ENCODE measurements at places on chromosomes 1 and 21.
A peak's percentile ranks its signal among the peaks of the same experiment; 100 is the strongest.

DNA sequence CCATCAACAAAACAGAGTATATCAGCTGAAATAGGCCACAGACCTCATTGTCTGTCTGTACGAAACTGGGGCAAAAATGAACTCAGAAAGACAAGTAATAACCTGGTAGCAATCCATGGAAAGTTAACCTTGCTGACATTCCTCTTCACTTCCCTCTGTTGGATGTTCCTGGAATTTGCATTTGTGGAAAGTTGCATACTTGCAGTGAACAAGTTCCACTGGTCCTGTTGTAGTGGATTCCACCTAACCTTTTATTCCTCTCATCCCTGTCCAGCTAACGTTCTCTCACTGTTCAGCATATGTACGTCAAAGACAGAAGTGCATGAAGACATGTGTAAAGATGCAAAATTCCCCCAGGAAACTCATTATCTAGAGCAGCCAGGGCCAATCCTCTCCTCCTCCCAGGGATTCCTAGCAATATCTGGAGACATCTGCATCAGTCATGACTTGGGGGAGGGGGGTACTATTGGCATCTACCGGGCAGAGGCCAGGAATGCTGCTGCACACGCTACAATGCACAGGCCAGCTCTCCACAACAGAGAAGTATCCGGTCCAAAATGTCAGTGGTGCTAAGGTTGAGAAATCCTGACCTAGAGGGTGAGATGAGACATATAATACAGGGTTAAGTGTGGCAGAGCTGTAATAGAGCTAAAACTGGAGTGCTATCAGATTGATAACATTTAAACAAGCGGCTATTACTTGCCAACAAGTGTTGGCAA is 8.2 kb downstream of the LPAR3 start:
- no peak for DNase-seq

- DNase-seq, result no peak
Measured at GRCh38 chr1:209057083-209057482, 526.4 kb upstream of the CAMK1G start.

DNA sequence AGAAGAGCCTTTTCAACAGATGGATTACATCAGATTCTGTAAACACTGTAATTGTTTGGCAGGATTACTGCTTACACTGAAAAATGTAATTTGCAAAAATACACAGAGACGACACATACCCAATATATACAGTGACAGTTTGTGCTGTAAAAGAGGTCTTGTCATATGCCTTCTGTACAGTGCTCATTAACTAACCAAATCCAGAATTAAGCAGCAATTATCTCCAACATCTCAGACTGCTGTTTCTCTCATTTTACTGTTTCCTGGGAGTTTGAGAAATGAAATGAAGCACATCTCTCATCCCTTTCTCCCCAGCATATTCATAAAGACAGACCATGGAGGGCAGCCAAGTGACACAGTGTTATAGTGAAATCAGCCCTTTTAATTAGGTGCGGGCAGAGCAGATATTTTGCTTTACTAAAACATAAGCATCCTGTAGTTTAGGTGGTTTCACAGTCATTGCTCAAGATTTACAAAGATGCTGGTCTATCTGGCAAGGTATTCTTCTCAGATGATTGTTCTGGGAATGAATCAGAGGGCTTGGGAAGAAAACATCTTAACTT is 618.4 kb upstream of the USP24 start:
- no peak for DNase-seq

- no peak for DNase-seq
Measured at GRCh38 chr21:37074197-37074510, 1.1 kb downstream of the TTC3 start.

GRCh38 chr1:74162333-74162732 is 35.6 kb downstream of the LRRIQ3 start:
- DNase-seq, result no peak

DNA sequence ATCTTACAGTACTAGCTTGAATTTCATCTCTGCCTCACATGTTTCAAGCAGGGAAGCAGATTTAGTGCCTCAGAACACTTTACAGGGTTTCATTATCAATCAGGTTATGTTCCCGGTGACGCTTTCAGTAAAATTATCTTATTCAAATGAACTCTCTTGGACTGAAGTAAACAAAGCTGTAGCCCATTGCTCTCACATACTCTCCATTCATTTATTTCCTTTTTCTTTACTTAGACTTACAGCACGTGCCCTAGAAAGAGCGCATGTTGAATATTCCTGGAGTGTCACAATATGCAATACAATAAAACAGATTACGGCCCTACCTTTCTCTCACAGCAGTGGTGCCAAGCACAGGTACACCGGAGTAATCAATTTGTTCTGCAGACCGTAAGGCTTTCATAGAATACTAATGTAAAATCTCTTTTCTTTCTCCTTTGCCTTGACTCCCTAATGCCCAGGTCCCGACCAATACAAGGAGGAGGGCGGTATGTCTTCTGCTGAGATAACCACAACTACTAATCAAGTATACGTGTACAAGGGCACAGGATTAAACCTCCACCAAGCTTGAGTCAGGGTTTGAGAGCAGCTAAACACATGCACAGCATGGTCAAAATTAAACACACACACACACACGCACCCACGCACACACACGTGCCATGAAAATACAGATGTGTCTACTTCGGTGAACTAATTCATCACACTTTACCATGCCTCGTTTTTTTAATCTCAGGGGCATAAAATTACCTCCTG is 62.8 kb downstream of the NRIP1 start:
- DNase-seq, result no peak

DNA sequence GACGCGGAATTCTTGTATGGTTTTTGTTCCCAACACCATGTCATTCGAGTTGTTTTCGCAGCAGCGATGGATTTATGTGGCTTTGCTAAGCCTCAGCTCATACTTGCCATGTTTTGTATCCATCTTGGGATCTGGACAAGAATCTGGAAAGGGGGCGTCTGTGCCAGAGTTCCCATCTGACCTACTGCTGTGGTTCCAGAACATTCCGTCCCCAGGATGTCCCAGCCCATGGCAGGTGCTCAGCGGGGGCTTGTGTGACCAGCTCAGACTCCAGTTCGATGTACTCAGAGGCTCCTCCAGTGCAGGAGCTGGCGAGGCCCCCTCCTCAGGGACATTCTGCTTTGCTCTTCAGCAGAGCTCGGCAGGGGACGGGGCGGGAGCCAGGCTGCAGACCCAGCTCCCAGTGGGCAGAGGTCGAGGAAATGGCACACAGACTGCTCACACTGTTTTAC is 24.0 kb upstream of the ADARB1 start:
- no peak for DNase-seq

DNA sequence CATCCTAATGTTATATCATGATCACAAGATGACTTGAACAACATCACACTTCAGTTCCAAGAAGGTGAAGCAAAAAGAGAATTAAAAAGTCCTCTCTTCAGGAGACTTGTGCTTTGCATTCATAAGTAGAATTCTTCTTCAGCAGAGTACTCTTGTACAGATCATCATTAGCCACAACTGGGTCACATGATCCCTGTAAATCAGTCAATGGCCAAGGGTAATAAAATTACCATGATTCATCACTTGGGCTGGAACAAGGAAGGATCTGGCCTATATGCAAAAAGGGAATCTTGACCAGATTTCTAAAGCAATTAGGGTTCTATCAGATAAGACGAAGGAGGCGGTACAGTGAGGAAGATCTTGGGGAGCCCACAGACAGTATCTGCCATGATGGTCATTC is 458.0 kb upstream of the DEPDC1 start:
- no peak for DNase-seq

DNA sequence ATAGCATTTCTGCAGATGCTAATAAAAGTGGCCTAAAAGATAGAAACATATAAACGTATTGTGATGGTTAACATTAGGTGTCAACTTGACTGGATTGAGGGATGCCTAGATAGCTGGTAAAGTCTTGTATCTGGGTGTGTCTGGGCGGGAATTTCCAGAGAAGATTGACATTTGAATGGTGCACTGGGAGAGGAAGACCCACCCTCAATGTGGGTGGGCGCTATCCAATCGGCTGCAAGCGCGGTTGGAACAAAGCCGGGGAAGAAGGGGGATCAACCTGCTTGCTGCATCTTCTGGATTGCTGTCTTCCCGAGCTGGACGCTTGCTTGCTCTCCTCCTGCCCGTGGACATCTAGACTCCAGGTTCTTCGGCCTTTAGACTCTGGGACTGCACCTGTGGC is 114.0 kb upstream of the ZNF644 start:
- no peak for DNase-seq

- no peak for DNase-seq
Measured at GRCh38 chr1:235056937-235057336, 71.7 kb downstream of the TOMM20 start.

GRCh38 chr1:81550753-81551152 is 250.0 kb upstream of the ADGRL2 start:
- no peak for DNase-seq

DNA sequence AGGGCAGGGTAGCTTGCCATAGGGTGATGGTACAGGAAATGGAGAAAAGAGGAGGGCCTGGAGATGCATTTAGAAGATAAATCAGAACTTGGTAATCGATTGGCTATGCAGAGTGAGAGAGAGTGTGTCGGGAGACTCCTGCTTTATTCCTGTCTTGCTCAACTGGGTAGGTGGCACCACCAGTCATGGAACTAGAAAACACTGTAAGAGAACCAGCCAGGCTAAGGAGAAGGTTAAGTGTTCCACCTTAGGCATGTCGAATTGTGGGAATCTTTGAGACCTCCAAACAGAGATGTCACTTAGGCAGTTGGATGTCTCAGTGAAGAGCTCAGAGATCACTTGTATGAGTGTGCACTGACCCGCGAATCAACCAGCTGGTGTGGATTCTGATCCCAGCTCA is 28.7 kb upstream of the RD3 start:
- DNase-seq, result no peak

DNA sequence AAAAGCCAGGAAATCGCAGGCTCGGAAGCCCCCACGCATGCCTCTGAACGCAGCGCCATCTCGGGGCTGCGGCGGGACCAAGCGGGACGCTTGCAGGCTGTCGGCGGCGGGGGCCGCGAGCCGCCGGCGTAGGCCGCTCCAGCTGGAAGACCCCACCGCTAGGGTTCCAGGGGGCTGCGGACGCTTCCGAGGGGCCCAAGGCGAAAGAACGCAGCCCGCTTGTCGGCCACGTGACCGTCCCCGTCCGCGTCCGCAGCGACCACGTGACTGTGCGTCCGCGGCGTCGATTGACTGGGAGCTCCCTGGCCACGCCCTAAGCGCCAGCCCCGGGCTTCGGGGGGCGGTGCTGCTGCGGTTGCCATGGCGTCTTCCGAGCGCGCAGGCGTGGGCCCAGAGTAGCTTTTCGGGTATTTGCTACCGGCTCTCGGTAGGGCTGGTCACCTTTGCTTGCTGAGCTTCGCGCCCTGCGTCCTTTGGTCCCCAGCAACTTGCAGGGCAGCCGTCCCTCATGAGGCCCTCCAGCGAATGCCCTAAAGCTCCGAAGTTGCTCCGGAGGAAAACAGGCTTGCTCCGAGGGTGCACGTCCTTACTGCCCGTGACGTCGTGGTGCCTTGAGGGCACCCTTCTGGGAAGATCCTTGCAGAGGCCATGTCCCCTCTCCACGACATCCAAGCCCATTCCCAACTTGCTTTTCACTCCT is 197.2 kb downstream of the DYRK1A start:
- DNase-seq, result peak; percentile 95

DNA sequence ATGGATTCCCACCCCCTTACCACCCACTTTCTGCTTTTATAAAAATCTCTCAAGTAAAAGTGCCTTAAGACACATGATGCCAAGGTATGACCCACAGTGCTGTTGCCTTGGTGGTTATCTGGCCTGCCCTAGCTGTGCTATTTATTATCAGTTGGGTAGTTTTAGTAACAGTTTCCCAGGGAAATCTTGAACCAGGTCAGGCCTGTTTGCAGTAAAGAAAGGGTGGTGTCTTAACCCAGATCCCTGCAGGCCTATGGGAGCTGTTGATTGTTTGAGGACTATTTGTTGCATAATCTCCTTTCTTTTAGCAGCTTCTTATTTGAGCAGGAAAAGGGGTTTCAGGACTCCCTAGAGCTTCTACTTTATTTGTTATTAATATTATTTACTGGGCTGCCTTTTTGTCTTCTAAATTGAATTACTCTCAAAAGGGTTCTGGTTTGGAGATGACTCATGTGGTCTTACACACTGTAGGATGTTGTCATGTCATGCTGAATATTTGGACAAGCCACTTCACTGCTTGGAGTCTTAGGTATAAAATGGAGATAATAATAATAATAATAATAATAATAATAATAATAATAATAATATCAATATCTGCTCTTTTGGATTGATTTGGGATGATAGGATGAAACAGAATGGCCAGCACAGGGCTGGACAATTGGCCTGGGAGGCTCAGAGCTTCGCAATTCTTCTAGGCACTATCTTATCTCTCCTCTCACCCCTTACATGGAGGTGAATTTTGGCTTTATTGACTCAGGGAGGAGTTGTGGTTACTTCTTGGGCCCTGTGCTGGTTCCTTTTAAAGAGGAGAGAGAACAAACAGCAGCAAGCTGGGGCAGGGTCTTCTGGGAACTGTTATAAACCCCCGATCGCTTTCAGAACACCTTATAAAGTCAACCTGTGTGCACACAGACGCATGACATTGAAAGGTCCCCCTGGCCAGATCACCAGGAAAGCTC is 252.1 kb downstream of the PRDM2 start:
- no peak for DNase-seq

- no peak for DNase-seq
Measured at GRCh38 chr1:7403265-7404045, 367.6 kb upstream of the VAMP3 start.

DNA sequence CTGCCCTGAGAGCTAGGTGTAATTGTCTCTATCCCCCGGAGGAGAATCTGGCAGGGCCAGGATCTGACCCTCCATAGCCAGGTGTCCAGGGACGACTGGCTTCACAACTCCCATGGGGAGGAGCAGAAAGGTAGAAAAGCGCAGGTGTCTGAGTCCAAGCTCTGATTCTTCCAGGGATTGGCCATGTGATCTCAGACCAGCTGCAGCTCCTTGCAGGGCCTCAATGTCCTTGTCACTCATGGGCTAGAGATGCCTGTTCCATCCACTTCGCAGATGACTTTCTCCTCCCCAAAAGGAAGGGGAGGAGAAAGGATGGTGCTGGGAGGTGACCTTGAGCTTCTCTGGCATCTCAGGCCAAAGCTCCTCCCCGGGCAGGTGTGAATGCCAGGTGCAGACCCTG is 22.7 kb downstream of the HSPG2 start:
- DNase-seq, result no peak

GRCh38 chr1:2097386-2098300 is 47.4 kb downstream of the PRKCZ start:
- DNase-seq, result no peak

DNA sequence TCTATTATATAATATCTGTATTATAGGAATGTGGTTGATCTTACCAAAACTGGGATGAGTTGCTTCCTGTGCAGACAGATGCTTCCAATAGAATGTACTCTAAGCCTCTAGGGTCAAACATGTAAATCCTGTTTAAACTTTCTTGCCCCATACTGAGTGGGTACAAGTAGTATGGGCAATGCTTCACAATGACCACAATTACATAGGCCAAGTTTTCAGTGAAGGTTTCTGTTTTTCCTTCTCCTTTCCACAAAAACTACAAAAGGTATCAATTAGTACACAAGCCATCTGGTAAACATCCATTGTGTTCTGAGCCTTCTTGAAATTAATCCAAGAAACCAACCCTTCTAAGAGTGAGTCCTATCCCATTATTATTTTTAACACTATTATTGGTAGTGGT is 16.8 kb downstream of the OTUD7B start:
- DNase-seq, result no peak

- no peak for DNase-seq
Measured at GRCh38 chr1:30377230-30378002, 346.0 kb downstream of the MATN1 start.
